Occipital lobe (tissue), 3 donors: ENCODE measurements at places on chromosomes 13 and 19.
A peak's percentile ranks its signal among the peaks of the same experiment; 100 is the strongest.

DNA sequence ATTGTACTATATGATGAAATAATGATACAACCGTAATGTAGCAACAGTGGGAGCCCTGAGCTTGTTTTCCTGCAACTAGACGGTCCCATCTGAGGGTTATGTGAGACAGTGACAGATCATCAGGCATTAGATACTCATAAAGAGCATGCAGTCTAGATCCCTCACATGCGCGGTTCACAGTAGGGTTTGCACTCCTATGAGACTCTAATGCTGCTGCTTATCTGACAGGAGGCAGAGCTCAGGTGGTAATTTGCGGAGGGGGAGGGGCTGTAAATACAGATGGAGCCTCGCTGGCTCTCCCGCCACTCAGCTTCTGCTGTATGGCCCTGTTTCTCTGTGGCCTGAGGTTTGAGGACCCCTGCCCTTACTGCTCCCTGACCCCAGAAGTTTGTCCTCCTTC lies 13.7 kb downstream of the EPHX3 start:
- no peak for DNase-seq

GRCh38 chr13:106942563-106942962 lies 374.6 kb upstream of the ARGLU1 start:
- DNase-seq = no peak

GRCh38 chr13:51827254-51827653 lies 17.7 kb downstream of the TMEM272 start:
- no peak for DNase-seq

DNA sequence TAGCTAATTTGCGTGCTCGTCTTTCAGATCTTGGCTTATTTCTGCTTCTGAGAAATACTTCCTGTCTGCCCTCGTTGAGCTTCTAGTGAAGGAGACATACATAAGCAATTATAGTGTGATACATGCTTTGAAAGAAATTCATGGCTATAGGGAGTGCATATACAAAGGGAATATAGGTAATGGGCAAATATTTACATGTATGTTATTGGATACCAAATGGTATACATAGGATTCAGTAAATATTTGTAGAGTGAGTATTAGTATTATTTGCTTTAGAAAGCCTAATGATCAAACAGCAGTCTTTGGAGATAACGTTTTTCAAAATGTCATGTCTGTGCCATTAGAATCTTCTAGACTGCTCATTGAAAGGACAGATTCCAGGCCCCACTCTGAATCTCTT lies 5.2 kb downstream of the BRCA2 start:
- DNase-seq = no peak

DNA sequence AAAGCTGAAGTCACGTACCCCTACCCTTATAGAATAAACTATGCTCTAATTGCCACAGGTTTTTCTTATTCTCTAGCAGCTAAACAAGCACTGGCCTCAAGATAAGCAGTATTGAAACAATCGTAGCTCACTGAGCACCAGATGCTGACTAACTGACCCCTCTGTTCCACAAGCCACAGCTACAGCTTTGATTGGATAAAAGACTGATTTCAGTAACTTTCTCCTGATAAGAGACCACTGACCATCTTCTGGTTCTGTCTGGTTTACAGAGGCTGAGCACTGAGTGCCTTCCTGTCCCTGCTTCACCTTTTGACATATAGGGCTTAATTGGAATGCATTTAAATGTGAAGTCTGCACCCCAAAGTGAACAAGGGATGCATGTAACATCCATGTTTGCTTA lies 8.4 kb upstream of the RAP2A start:
- DNase-seq = no peak

DNA sequence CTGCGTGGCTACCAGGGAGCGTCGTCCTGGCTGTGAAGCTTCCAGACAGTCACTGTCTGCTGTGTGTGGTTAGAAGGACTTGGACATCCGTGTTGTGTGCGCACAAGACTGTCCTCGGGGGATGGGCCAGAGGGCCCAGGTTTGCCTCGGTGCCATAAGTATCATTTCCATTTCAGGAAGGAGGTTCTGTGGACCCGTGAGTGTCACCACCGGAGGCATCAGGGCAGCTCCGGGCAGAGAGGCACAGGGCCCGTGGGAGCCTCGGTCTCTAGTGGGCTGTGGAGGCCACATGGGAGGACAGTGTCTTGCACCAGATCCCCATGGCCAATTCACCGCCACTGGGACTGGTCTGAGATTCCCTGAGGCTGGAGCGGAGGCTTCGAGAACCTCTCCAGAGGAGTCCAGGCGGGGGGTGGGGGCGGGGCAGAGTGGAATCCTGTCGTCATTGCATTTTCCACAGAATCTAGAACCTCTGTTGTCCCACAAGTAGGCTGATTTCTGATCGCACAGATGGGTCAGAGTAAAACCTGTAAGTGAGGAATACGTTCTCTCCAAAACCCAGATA lies 6.0 kb downstream of the ZNF57 start:
- DNase-seq = no peak

- DNase-seq = no peak
Observed at GRCh38 chr13:94495806-94496205, 16.3 kb upstream of the DCT start.

GRCh38 chr19:1811942-1812425 lies at the start of gene ATP8B3:
ATP8B3 (minus strand) TSS chr19:1812276; CDS start chr19:1811736, 540 bp downstream.
- DNase-seq = no peak

DNA sequence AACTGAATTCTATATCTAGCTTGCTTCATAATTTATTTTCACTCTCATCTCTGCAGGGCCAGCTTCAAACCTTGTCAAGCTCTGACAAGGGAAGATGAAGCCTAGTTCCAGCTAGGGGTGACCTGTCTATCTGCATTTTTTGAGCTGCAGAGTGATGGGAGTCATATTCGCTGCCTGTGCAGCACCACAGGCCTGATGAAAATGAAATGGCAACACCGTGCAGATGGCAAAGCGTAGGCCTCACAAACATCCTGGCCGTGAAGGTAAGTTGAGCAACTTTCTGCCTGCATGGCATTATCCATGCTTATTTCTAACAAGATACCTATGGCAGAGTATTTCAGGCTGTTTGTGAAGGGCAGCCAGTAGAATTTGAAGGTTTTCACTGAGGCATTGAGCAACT lies 86.4 kb upstream of the C1QTNF9B start:
- no peak for DNase-seq

- no peak for DNase-seq
Observed at GRCh38 chr19:12139269-12139668, 881 bp downstream of the ZNF20 start.

DNA sequence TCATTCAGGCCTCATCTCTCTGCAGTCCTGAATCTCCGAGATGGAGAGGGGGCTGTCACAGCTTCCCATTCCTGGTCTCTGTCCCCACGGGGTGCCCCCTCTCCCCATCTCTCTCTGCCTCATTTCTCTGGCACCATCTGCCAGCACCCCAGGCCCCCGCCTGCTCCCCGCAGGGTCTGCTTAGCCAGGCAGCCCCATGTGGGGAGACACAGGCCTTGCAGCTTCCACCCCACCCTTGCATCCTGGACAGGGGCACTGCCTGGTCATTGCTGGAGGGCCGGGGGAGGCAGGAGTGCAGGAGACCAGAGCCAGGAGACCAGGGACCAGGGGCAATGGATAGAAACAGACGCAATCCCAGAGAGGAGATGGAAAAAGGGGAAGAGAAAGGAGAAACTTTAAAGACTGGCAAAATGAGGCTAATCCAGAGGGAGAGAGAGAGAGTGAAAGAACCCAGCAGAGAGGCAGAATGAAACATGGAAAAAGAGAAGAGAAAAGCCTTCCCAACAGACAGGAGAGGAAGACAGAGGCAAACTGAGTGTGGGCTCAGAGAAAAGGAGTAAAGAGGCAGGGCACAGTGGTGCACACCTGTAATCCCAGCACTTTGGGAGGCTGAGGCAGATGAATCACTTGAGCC lies 8.8 kb upstream of the GIPR start:
- no peak for DNase-seq

- DNase-seq = no peak
Observed at GRCh38 chr19:29944390-29945012, 2.5 kb downstream of the URI1 start.

- peak; percentile 68 for DNase-seq
Observed at GRCh38 chr19:8526345-8527091, 12.6 kb upstream of the ZNF414 start.

GRCh38 chr19:34844277-34844676 lies 71.3 kb upstream of the ZNF599 start:
- no peak for DNase-seq

GRCh38 chr19:334296-335071 lies 10.1 kb downstream of the MIER2 start:
- DNase-seq = no peak

DNA sequence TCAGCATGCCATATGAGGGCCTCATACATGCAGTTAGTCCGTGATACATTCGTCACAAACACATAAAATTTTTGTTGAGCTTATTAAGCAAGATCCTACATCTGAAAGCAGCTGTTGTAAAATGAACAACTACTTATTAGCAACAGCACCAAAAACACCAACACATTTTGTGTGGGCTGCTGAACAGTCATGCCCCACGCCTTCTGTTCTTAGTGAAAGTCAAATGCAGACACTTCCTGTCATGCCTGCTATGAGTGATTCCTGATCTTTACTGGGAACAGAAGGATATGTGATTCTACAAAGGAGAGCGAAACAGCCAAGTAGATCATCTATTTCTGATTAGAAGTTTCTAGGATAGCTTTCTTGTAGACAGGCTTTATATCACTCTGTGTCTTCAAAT lies 4.2 kb upstream of the B3GLCT start:
- DNase-seq = no peak

DNA sequence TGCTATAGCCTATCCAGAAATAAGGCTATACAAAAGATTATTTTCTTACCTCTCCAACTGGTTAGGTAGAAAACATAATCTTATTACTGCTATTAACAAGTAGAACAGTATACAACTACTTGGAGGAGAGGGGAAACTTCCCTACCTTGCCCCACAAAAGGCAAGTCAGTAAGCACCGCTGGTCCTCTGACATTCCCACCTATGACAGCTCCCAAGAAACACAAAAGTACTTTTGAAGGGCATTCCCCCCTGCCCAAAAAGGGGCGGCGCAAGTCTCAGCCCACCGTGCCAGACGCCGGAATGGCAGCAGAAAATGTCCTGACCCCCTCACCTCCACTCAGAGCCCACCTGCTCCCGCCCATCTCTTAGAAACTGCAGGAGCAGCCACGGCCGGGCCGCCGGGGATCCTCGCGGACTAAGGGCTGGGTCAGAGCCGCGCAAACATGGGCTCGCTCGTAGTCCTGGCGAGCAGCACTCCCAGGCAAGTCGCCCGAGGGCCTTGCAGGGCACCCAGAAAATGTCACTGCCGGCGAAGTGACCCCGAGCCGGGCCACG lies 437 bp downstream of the SUCLA2 start:
- DNase-seq = no peak

- no peak for DNase-seq
Observed at GRCh38 chr13:34678154-34678553, 263.9 kb upstream of the NBEA start.

DNA sequence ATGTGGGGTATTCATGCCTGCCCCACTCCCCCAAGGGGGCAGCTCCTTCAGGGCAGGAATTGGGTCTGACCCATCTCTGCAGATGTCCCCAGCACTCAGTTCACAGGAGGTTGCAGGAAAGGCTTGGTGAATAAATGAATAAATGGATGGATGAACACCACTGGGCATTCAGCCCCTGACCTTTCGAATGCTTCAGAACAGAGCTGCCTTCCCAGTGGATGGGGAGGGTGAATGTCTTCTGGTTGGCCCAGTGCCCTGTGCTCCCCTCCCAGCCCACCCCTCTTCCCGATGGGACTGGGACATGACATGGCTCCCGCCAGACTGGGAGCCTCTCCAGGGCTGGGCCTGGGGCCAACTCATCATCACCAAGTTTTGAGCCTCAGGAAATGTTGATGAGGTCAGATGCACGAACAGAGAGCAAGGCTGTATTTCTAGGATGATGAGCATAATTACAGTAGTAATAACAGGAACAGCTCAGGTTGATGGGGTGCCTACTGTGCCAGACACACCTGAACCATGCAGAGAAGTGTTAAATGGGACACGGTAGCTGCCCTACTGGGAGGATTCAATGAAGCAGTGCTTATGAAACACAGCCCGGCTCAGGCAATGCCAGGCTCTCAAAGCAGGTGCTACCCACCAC lies 25.7 kb downstream of the VRK3 start:
- no peak for DNase-seq

DNA sequence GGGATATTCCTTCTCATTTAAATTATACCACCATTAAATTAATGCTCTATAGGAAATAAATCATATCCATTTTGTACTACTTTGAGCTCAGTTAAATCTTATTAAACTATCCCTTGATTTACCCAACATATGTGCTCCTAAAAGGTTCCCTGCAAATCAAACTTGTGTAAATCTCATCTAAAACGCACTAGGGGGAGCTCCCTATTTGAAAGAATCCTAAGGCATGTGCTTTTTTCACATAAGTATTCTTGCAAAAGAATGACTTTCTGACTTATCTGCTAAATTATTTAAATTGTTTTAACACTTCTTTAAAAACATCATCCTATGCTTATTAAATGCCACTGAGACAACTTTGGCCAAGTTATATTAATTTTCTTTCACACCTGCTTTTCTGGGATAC lies 7.9 kb downstream of the INTS6 start:
- DNase-seq = no peak

DNA sequence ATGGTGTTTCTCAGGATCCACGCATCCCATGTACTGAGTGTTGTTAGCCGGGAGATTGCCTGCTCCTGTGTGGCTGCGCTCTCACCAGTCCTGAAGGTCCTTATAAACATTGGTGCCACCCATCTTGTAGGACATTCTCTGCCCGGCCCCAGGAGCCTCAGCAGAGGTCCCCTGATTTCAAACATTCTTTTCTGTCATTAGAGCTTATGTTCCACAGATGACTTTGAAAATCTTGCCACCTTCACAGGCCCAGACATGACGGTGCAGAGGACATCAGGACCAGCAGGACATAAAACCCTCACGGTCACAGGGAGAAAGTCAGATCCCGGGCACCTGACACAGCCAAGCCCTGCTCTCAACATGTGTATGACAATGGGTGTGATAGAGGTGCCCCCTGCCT lies 33.2 kb upstream of the PEPD start:
- DNase-seq = no peak

- no peak for DNase-seq
Observed at GRCh38 chr13:40101708-40102359, 446.4 kb downstream of the COG6 start.

GRCh38 chr13:73365681-73366080 lies 306.9 kb downstream of the KLF5 start:
- no peak for DNase-seq

GRCh38 chr19:30023330-30023729 lies 81.3 kb downstream of the URI1 start:
- DNase-seq = no peak

- no peak for DNase-seq
Observed at GRCh38 chr19:6109947-6110346, 353 bp downstream of the RFX2 start.

DNA sequence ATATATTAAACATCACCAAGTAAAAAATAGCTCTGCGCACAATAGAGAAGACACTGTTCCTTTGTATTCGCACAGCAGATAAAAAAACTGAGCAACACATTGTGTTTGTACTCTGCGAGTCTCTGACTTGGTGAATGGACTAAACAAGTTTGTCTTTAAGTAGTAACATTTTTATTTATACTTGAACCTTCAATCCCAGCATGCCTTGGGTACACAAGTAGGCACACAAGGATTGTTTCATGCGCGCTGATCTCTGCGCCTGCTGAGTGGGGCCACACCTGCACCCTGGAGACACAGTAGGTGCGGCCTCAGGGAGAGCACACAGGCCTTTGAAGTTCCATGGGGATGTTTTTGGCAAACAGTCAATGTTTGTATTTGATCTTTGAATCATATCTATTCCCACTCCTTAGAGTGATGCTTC lies 318.9 kb downstream of the MYO16 start:
- no peak for DNase-seq
